Panc1 (cell line): ENCODE measurements at places on chromosomes 16 and 17. TPM values are rescaled to one million over a fixed set of nuclear protein-coding genes. Genes with fewer than 3 reads are reported as not detected.

The PIMREG gene
- 41.2 TPM for total RNA-seq

The PRCD gene
- total RNA-seq: 0.54 TPM

The TEKT3 gene
- total RNA-seq: not detected

The CBX8 gene
- total RNA-seq: 15.3 TPM

The XYLT1 gene
- total RNA-seq: 0.62 TPM

The SLC5A11 gene
- 0.13 TPM for total RNA-seq

The MED13 gene
- total RNA-seq: 69.5 TPM

The HAS3 gene
- total RNA-seq: 6.9 TPM

The CCDC154 gene
- 2.0 TPM for total RNA-seq

The NPIPA3 gene
- total RNA-seq: 3.7 TPM

The PLLP gene
- total RNA-seq: 0.72 TPM

The ASPA gene
- not detected for total RNA-seq

The CTF1 gene
- 2.9 TPM for total RNA-seq

The HSD17B2 gene
- 0.41 TPM for total RNA-seq

The TLCD3B gene
- 3.5 TPM for total RNA-seq

The CTRL gene
- total RNA-seq: 2.0 TPM

The TP53TG3 gene
- total RNA-seq: 1.2 TPM

The ENPP7 gene
- not detected for total RNA-seq

The SEZ6L2 gene
- 70.7 TPM for total RNA-seq

The CES3 gene
- total RNA-seq: not detected

The TMEM98 gene
- 2.2 TPM for total RNA-seq

The NEUROD2 gene
- total RNA-seq: not detected

The UBE2G1 gene
- total RNA-seq: 119 TPM

The CDRT15L2 gene
- not detected for total RNA-seq

The SDR42E2 gene
- total RNA-seq: 0.05 TPM
